ENCODE measurements at places on chromosomes 1 and 21.

- no peak for DNase-seq
Observed at GRCh38 chr1:156766298-156767100, 836 bp upstream of the PRCC start.

- no peak for DNase-seq
Observed at GRCh38 chr1:3375245-3375644, 79.2 kb upstream of the ARHGEF16 start.

DNA sequence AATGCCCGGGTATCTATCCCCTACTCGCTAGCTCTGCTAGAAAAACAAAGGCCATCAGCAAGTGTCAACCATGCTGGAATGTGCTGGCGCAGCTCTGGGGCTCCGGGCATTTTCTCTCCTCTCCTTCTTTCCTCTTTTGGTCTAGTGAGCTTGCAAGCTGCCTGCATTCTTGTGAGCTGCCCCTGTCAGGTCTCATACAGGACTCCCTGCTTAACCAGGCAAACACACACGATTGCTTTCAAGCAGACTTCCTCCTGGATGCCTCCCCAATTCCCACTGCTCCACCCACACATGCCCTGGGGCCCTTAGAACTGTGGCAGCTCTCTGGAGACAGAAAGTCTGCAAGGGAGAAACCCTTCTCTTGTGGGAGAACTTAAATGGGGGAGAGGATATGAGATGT is 35.7 kb upstream of the SUCO start:
- DNase-seq, result no peak

GRCh38 chr1:156538711-156539440 is 33.5 kb downstream of the IQGAP3 start:
- DNase-seq, result no peak

DNA sequence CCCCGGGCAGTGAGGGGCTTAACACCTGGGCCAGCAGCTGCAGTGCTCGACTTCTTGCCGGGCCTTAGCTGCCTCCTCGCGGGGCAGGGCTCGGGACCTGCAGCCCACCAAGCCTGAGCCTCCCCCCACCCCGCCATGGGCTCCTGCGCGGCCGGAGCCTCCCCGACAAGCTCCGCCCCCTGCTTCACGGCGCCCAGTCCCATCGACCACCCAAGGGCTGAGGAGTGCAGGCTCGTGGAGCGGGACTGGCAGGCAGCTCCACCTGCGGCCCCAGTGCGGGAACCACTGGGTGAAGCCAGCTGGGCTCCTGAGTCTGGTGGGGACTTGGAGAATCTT is 67.8 kb upstream of the NR5A2 start:
- no peak for DNase-seq

Measured in T-helper 2 cell (primary cell).